Keratinocyte (primary cell): ENCODE measurements at places on chromosomes 7 and 10.
A peak's percentile ranks its signal among the peaks of the same experiment; 100 is the strongest.

DNA sequence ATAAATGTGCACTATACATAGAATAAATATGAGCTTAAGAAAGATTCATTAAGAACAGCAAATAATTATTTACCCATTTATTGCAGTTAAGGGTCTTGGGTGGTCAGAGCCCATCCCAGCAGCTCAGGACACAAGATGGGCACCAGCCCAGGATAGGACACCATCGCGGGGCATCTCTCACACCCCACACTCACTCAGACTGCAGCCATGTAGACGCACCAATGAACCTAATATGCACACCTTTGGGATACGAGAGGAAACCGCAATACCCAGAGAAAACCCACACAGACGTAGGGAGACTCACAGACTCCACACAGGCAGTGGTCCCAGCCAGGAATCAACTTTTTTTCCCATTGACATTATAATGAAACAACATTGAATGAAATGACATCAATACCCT, 36.0 kb downstream of the CARD11 start:
- no peak overlapping the region for H3K4me3 ChIP-seq
- no peak overlapping the region for H3K27ac ChIP-seq
- H3K4me1 ChIP-seq = no peaks in the 10 kb centered on the region
- DNase-seq = no peak
- H3K36me3 ChIP-seq = no peaks in the 10 kb centered on the region

- DNase-seq = no peak
- no peak overlapping the region for H3K4me3 ChIP-seq
- no peaks in the 10 kb centered on the region for H3K36me3 ChIP-seq
- H3K4me1 ChIP-seq = no peaks in the 10 kb centered on the region
Measured at GRCh38 chr10:67839951-67840350, 2.0 kb upstream of the DNAJC12 start.

GRCh38 chr7:133932591-133932990, 194.5 kb upstream of the LRGUK start:
- H3K27me3 ChIP-seq = no peaks in the 10 kb centered on the region
- DNase-seq = no peak
- H3K27ac ChIP-seq = no peak overlapping the region

DNA sequence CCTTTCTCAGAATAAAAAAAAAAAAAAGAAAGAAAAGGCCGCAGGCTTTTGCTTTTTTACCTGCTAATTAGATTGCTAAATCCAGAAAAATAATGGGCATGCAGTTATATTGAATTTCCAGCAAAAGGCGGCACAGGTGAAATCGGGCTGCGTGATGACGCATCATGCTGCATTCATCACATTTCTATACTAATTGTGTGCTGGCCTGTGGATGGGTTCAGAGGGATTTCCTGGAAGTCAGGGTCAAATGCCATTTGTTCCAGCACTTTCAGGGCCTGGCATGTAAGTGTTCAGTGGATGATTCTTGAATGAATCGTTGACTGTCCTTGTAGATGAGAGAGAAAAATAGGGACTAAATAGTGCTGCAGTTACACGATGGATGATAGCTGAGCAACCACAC, 292.7 kb downstream of the CAMK1D start:
- no peak overlapping the region for H3K4me3 ChIP-seq
- no peak for DNase-seq
- H3K4me1 ChIP-seq = no peaks in the 10 kb centered on the region
- no peaks in the 10 kb centered on the region for H3K36me3 ChIP-seq
- H3K27ac ChIP-seq = no peak overlapping the region

DNA sequence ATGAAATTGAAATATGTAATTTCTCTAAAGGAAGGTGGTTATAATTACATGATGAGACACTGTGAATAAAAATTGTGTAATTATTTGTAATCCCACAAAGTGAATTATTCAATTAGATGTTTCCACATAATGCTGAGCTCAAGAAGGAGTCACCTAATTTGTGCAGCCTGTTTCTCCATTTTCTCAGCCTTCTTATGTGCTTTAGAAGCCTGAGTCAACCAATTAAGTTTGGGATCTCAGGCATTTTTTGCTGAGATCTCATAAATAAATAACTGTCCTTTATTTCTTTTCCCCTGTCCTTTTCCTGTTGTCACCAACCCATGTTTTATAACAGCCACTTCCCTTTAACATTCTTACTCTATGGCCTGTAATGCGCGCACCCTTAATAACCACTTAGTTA, 506.5 kb upstream of the SEMA3D start:
- no peak overlapping the region for H3K4me3 ChIP-seq
- peaks cover 18% of the 10 kb centered on the region for H3K4me1 ChIP-seq
- no peak overlapping the region for H3K27ac ChIP-seq
- no peaks in the 10 kb centered on the region for H3K27me3 ChIP-seq

- no peaks in the 10 kb centered on the region for H3K27me3 ChIP-seq
- no peak overlapping the region for H3K4me3 ChIP-seq
- DNase-seq = no peak
- H3K4me1 ChIP-seq = peaks cover 14% of the 10 kb centered on the region
- no peaks in the 10 kb centered on the region for H3K36me3 ChIP-seq
Measured at GRCh38 chr10:13862546-13863233, 275.9 kb downstream of the PRPF18 start.

- H3K36me3 ChIP-seq = no peaks in the 10 kb centered on the region
- no peak for DNase-seq
- no peaks in the 10 kb centered on the region for H3K27me3 ChIP-seq
- H3K4me1 ChIP-seq = no peaks in the 10 kb centered on the region
Measured at GRCh38 chr10:94858005-94858404, 80.5 kb upstream of the CYP2C9 start.

- no peak for DNase-seq
- no peaks in the 10 kb centered on the region for H3K27me3 ChIP-seq
- no peak overlapping the region for H3K27ac ChIP-seq
- H3K36me3 ChIP-seq = no peaks in the 10 kb centered on the region
- no peaks in the 10 kb centered on the region for H3K4me1 ChIP-seq
Measured at GRCh38 chr10:78465431-78465830, 431.8 kb downstream of the RPS24 start.

DNA sequence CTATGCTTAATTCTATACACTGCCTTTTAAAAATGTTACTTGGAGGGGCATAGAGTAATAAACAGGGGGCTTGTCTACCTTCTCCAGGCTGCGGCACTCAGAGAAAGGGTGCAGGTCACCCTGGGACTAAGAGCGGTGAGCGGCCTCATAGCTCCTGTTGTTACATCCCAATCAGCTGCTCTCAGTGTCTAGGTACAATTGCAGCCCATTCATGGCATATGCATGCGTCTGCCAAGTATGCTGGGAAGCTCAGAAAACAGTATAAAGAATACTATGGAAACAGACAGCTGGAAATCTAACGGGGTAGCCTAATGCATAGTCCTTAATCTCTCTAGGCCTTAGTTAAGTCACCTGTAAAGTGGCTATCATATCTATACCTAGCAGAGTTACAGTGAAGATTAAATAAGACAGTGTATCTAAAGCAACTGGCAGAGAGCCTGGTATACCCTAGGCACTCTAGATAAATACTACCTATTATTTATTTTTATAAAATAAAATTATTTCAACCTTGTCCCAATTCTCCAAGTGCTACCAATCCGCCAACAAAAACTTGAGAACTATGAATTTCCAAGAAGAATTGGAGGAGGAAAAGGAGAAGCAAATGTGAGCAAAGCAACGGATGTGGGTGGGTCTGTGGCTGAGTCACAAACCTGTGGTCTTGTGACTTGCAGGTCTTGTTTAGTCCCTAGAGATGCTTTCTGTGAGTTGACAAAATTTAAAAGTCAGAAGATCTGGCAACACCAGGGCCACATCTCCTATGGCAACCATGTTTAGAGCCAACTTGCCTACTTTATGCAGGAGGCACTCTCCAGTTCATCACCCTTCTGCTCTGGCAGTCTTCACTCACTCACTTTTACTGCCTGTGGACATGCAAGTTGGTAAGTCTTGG, 183.0 kb downstream of the RAPGEF5 start:
- H3K36me3 ChIP-seq = no peaks in the 10 kb centered on the region
- peaks cover 20% of the 10 kb centered on the region for H3K4me1 ChIP-seq
- no peaks in the 10 kb centered on the region for H3K27me3 ChIP-seq
- H3K27ac ChIP-seq = peak overlapping the region; percentile 36
- H3K4me3 ChIP-seq = no peak overlapping the region
- DNase-seq = peak; percentile 19

GRCh38 chr7:74587435-74588126, 69.9 kb upstream of the GTF2I start:
- peaks cover 3% of the 10 kb centered on the region for H3K36me3 ChIP-seq
- H3K4me3 ChIP-seq = no peak overlapping the region
- no peak for DNase-seq
- peak overlapping the region; percentile 31 for H3K27ac ChIP-seq

DNA sequence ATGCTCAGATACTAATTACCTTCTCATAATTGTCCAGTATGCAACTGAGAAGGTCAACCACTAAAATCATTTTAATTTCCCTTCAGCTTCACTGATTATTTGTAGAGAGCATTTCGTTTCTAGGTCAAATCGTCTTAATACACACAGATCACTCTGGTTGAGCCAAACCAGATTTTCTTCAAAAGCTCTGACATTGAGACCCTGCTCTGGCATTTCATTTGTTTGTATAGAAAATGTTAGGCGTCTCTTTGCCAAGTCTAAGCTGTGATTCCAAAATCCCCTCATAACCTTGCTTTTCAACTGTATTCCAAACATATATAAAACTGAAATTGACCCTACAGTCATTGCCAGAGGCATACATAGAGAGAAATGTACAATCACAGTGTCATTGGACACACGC, 520.0 kb downstream of the CNTNAP2 start:
- H3K27me3 ChIP-seq = no peaks in the 10 kb centered on the region
- DNase-seq = no peak
- H3K36me3 ChIP-seq = no peaks in the 10 kb centered on the region

- no peaks in the 10 kb centered on the region for H3K4me1 ChIP-seq
- DNase-seq = no peak
- no peak overlapping the region for H3K27ac ChIP-seq
- H3K36me3 ChIP-seq = no peaks in the 10 kb centered on the region
- H3K4me3 ChIP-seq = no peak overlapping the region
Measured at GRCh38 chr7:148367731-148368475, 222.7 kb upstream of the C7orf33 start.

- no peaks in the 10 kb centered on the region for H3K27me3 ChIP-seq
- no peaks in the 10 kb centered on the region for H3K36me3 ChIP-seq
- DNase-seq = no peak
- H3K4me3 ChIP-seq = no peak overlapping the region
Measured at GRCh38 chr7:133401225-133401624, 148.3 kb downstream of the EXOC4 start.

DNA sequence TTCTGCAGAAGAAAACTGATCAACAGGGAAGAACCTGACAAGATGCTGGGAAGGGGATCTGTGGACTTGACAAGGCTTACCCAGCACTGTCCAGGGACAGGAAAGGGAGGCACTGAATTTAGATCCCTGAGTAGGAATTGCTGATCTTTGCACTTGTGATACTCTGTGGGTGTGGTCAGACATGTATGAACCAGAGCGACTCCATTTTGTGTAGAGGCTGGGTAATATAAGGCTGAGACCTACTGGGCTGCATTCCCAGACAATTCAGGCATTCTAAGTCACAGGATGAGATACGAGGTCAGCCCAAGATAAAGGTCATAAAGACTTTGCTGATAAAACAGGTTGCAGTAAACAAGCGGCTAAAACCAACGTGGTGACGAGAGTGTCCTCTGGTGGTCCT, 60.7 kb downstream of the CCDC3 start:
- H3K4me3 ChIP-seq = no peak overlapping the region
- H3K27ac ChIP-seq = no peak overlapping the region
- no peak for DNase-seq
- H3K27me3 ChIP-seq = no peaks in the 10 kb centered on the region
- peaks cover 11% of the 10 kb centered on the region for H3K4me1 ChIP-seq

- no peak overlapping the region for H3K27ac ChIP-seq
- no peaks in the 10 kb centered on the region for H3K27me3 ChIP-seq
- no peaks in the 10 kb centered on the region for H3K4me1 ChIP-seq
- no peak overlapping the region for H3K4me3 ChIP-seq
Measured at GRCh38 chr10:14728346-14728745, 46.4 kb downstream of the FAM107B start.

DNA sequence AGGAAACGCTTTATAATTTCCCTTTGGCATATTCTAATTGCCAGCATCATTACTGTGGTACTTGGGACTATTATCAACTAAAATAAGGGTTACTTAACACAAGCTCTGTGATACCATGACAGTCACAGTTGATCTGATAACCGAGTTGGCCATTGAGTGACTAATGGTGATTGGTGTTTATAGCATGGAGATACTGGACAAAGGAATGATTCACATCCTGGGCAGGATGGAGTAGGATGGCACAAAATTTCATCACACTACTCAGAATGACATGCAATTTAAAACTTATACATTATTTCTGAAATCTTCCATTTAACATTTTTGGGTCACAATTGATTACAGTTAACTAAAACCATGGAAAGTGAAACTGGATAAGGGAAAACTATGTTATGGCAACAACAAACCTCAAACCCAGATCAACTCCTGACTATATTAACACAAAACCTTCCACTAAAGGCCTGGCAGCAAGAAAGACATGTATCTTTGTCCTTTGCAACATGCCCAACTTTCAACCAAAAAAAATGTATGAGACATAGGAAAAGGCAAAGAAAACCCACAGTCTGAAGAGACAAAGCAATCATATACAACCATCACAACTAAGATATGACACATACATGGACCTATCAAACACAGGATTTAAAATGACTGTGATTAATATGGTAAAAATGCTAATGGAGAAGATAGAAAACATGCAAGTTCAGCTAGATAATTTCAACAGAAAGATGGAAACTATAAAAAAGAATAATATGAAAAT, 208.5 kb upstream of the NRP1 start:
- H3K4me1 ChIP-seq = peaks cover 25% of the 10 kb centered on the region
- peak; percentile 71 for DNase-seq
- no peaks in the 10 kb centered on the region for H3K27me3 ChIP-seq
- peak overlapping the region; percentile 95 for H3K27ac ChIP-seq

DNA sequence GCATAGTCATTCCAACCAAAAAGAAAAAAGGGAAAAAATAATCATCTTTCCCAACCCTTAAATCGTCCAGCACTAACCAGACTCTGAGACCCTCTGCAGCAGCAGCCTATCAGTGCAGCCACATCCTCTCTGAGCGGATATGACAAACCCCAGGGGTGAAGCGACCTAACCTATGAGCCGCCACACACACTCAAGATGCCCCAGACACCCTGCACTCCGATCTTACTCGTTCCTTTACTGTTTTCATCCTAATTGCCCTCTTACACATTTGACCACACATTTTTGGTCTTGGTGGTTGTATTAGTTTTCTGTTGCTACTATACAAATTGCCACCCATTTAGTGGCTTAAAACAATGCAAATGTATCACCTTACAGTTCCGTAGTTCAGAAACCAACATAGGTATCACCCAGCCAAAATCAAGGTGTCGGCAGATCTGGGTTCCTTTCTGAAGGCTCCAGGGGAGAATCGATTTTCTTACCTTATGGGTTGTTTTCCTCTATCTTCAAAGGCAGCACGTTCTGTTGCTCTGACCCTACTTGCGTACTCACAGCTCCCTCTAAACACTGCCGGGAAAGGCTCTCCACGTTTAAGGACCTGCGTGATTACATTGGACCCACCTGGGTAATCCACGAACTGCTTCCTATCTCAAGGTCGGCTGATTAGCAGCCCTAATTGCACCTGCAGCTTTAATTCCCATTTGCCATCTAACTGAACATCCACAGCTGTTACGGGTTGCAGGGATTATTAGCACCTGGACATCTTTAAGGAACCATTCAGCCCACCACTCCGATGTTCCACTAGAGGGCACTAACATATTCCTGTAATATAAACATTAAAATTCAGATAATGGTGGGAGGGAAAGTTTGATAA, 37.3 kb upstream of the PRSS1 start:
- H3K27me3 ChIP-seq = peaks cover under 1% of the 10 kb centered on the region
- no peak overlapping the region for H3K27ac ChIP-seq
- DNase-seq = no peak
- H3K4me3 ChIP-seq = no peak overlapping the region
- H3K36me3 ChIP-seq = no peaks in the 10 kb centered on the region

GRCh38 chr7:98091061-98091460, 15.6 kb upstream of the LMTK2 start:
- peak; percentile 69 for DNase-seq
- H3K4me1 ChIP-seq = peaks cover 7% of the 10 kb centered on the region
- H3K4me3 ChIP-seq = no peak overlapping the region
